ENCODE measurements at places on chromosomes 5 and 9.

GRCh38 chr5:134249469-134250379 is 23.9 kb upstream of the PPP2CA start:
- no peak for DNase-seq

- DNase-seq = no peak
Observed at GRCh38 chr5:138605254-138605972, 30.2 kb upstream of the HSPA9 start.

DNA sequence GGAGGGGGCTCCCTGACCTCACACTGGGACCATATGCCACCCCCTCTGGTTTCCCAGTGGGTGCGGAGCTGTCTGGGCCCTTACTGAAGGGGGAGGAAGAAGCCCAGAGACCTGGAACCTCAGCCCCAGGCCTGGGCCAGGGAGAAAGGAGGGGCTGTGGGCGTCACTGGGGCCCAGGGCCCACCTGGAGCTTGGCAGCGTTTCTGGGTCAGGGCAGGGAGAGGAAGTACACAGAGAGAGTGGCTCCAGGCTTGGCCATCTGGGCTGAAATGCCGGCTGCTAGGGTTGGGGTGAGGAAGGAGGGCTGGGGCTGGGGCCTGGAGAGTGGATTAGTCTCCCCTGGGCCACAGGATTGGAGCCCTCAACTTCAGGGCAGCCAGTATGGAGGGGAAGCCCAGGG is 6.4 kb upstream of the DAB2IP start:
- no peak for DNase-seq

GRCh38 chr9:32161209-32161608 is 223.2 kb upstream of the ACO1 start:
- no peak for DNase-seq

GRCh38 chr5:81739291-81739690 is 11.6 kb downstream of the SSBP2 start:
- no peak for DNase-seq

- no peak for DNase-seq
Observed at GRCh38 chr5:141704782-141705297, 22.8 kb upstream of the ARAP3 start.

- no peak for DNase-seq
Observed at GRCh38 chr9:130483371-130483971, 38.7 kb downstream of the ASS1 start.

- no peak for DNase-seq
Observed at GRCh38 chr9:114852050-114852594, 46.3 kb upstream of the TNFSF15 start.

GRCh38 chr5:170880084-170880483 is 18.3 kb downstream of the RANBP17 start:
- DNase-seq = no peak

DNA sequence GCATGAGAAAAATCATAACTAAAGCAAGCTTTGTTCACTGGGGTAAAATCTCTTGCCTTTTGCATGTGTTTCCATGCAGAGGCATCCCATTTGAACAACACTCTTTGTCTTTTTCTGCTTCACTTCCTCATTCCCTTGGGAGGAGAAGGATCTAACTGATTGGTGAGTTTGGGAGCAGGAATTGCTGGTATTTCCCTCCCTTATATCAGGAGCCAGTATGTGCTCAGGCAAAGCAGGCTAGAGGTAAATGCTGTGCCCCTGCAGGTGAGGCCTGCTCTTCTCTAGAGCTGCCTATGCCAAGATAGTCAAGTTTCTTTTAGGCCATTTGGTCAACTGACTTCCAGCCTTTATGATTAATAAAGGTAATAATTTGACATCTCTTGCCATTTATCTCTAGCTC is 179.9 kb downstream of the COX7C start:
- no peak for DNase-seq

DNA sequence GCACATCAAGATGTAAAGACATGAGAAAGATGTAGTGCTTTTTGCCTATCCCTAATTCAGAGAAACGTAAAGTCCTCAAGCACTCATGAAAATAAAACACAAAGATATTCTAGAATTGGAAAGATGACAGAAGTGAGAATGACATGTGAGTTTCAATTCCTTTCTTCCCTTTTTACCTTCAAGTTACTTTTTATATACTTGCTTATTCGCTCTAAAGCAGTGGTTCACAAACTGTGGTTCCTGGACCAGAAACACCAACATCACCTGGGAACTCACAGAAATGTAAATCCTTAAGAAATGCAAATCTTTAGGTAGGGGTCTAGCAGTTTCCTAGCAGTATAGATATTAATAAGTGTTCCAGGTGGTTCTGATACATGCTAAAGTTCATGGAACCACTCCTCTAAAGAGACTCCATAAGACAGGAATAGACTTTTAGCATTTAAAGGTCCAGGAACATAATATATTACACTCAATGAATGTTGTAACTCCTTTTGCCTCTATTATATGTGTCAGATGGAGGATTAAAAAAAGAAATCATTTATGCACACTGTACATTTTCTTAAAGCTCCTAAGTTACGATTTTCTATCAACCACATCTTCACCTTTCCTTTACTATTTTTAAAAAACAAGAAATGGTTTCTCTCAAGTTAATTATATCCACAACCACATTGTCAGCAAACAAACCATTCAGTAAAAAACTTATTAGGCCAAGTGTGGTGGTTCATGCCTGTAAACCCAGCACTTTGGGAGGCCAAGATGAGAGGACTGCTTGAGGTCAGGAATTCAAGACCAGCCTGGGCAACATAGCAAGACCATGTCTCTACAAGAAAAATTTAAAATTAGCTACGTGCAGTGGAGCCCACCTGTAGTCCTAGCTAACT is 39.9 kb downstream of the ERP44 start:
- DNase-seq = no peak

- no peak for DNase-seq
Observed at GRCh38 chr5:169631360-169631759, 5.7 kb upstream of the DOCK2 start.

DNA sequence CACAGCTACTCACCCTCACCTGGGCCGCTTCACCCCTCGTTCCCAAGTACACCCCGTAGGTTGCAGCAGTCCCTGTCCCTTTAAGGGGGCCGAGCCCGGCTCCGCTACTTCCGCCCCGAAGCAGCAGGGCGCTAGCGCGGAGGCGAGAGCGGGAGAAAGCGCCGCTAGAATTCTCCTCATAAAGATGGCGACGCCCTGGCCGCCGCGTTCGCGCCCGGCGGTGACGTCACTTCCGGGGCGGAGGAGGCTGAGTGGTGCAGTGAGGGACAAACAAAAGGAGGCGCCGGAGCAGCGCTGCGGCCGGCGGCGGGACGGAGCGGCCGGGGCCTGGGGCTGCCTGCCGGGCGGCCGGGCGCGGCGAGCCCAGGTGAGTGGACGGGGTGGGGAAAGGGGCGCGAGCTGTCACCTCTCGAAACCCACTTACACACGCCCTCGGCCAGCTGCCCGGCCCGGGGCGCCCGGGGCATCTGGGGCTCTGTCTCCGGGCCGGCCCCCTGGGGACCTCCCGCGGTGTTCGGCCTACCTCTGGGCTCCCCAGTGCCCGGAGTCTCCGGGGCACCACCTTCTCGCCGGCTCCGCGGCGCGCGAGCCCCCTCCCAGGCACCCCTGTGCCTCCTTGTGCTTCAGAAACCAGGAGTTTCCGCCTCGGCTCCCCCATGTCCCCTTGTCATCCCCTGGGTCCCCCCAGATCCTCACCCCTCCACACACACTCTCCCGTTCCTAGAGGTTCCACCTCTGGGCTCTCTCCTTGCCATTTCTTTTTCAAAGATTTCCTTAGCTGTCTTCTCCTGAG is at the start of the genes KYAT1 and LRRC8A:
Gene KYAT1 (minus strand): TSS at position 67 of the 793 bp plus-strand sequence. CDS start 36,545 bp downstream, outside the sequence.
Gene LRRC8A (plus strand): TSS at position 250 of the 793 bp plus-strand sequence. CDS start 25,032 bp downstream, outside the sequence.
- peak; percentile 99 for DNase-seq

- DNase-seq = no peak
Observed at GRCh38 chr5:125574491-125575044, 828.1 kb upstream of the ZNF608 start.

DNA sequence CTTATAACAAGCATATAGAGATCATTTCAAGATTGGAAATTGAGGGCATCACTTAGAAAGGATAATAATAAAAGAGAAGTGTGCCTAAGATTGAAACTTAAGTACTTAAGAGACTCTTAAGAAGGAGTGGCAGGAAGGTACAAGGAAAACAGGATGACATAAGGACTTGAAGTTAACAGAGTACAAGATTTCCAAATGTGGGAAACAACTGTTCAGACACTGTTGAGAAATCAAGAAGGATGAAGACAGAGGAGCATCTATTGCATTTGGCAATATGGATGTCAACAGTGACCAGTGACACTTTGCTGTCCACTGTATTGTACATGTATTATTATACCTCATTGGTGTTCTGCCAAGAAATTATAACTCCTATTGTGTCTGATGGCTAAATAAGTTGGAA is 157.8 kb upstream of the PTGER4 start:
- DNase-seq = no peak

DNA sequence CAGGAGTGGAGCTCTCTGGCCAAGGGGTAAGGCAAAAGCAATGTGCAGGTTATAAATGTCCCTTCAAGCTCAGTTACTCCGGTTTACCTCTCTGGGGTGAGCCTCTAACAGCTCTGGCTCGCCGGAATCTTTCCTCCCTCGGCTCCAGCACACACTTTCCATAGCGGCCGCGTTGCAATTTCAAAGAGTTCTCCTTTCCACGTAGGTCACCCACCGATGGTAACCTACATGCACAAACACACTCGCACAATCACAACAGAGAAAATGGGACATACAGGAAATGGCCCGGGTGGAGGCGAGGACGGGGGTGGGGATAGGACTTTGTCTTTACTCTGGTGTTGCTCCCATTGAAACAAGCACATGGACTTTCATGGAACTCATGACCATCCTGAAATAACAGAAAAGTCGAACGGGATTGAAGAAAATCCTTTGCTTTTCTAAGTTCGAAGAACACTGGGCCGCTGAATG is 1.2 kb downstream of the LHFPL2 start:
- DNase-seq = no peak

GRCh38 chr5:126918615-126918957 is 111.8 kb downstream of the MARCHF3 start:
- DNase-seq = no peak

- no peak for DNase-seq
Observed at GRCh38 chr5:170303549-170303948, 6.0 kb upstream of the LCP2 start.

DNA sequence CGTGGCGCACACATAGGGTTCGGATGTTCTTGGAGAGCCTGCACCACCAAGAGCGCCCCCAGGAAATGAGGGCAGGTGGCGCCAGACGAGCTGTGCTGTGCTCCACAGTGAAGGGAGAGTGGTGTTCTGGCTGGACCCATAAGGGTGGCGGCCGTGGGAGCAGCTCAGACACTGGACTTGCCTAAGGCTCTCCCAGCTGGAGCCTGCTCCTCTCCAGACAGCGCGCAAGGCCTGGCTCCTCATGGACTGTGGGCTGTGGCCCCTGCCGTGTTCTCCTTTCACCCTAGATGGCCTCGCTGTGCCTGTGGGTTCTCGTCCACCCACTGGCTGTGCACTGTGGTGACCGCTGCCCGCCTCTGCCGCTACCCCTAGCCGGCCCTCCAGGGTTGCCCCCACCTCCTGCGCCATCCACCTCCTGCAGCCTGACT is 92.9 kb downstream of the EHMT1 start:
- DNase-seq = no peak

GRCh38 chr5:148934895-148935400 is 108.5 kb downstream of the ADRB2 start:
- no peak for DNase-seq

GRCh38 chr9:134469041-134469875 is 143.0 kb downstream of the RXRA start:
- no peak for DNase-seq

DNA sequence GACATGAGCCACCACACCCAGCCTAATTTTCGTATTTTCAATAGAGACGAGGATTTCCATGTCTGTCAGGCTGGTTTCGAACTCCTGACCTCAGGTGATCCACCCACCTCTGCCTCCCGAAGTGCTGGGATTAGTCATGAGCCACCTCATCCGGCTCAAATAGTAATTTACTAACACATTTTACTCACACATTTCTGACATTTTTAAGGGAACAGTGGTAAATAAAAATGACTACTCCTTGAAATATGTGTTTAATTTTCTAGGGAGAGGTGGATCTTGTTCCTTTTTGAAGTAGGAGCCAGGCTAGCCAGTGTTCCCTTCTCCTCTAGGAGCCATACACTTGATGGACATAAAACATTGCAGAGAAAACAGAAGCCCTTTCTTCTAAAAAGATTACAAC is 55.2 kb upstream of the ERBIN start:
- no peak for DNase-seq

DNA sequence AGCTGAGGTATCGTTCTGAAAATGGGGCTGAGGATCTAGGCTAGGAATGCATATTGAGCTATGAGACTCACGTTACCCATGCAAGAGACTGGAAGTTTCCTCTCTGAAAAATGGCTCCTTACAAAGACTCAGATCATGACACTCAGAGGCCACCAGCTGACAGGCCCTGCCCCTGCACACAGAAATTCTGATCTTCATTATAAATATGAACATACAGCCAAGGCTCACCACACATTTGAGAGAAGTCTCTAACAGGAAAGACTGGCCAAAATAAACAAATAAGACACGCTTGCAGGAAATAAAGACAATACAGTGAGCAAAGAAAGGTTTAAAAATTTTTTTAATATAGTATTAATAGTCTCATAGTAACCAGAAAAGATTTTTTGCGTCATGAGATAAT is 365.9 kb downstream of the NFIB start:
- DNase-seq = no peak

GRCh38 chr5:169873642-169874041 is 106.7 kb downstream of the INSYN2B start:
- no peak for DNase-seq

GRCh38 chr5:107919969-107920368 is 249.2 kb upstream of the EFNA5 start:
- DNase-seq = no peak

- no peak for DNase-seq
Observed at GRCh38 chr9:34997379-34997781, 7.8 kb downstream of the DNAJB5 start.

DNA sequence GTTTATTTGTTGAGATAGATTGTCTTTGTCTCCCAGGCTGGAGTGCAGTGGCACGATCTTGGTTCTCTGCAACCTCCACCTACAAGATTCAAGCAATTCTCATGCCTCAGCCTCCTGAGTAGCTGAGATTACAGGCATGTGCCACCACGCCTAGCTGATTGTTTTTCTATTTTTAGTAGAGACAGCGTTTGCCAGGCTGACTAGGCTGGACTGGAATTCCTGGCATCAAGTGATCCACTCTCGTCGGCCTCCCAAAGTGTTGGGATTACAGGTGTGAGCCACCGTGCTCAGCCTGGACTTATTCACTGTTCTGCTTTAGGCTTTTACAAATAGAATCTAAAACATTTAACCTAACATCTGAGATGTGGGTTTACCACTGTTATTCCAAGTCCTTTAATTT is 91.3 kb downstream of the COMMD10 start:
- no peak for DNase-seq

Measured in activated CD4-positive, alpha-beta T cell treated with anti-CD3 and anti-CD28 coated beads, Interleukin-2, amount 50 U/mL, for 24 hours (primary cell).